ENCODE measurements at places on chromosomes 11 and 22. TPM values are rescaled to one million over a fixed set of nuclear protein-coding genes. Genes with fewer than 3 reads are reported as not detected.

GRCh38 chr11:118636569-118637290 lies 29.3 kb downstream of the PHLDB1 start:
- peaks cover 21% of the 10 kb centered on the region for H3K4me1 ChIP-seq
- DNase-seq, result no peak
- H3K36me3 ChIP-seq, result peaks cover 22% of the 10 kb centered on the region
- no peak overlapping the region for H3K27ac ChIP-seq

GRCh38 chr22:35473971-35474370 lies 66.7 kb upstream of the RASD2 start:
- no peak for DNase-seq
- no peaks in the 10 kb centered on the region for H3K4me1 ChIP-seq
- H3K27ac ChIP-seq, result no peak overlapping the region

GRCh38 chr11:126280595-126280994 lies 2.3 kb upstream of the TIRAP start:
- H3K27me3 ChIP-seq, result no peaks in the 10 kb centered on the region
- no peak overlapping the region for H3K4me3 ChIP-seq
- no peak for DNase-seq
- H3K27ac ChIP-seq, result no peak overlapping the region
- peaks cover 7% of the 10 kb centered on the region for H3K36me3 ChIP-seq

The MYEOV gene
- 1.5 TPM for polyA plus RNA-seq

Data from keratinocyte (primary cell).